SIG-M5 (cell line): ENCODE measurements at places on chromosomes 6 and 20.
A peak's percentile ranks its signal among the peaks of the same experiment; 100 is the strongest.

DNA sequence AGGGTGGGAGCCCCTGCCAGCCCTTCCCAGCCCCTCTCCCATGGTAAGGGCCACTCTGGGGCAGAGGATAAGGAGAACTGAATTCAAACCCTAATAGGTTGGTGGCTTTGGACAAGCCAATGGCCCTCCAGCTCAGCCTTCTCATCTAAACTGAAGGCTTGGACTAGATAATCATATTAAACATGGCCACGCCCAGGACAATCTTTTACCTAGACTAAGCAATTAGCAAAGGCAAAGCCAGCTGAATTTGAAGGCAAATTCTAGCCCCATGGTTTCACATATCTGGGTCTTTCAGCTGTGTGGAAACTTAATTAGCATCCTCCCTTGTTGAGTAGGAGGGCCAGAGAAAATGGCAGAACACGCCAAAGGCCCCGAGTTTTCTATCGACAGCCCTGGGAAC, 10.7 kb downstream of the SLC22A23 start:
- DNase-seq = no peak

DNA sequence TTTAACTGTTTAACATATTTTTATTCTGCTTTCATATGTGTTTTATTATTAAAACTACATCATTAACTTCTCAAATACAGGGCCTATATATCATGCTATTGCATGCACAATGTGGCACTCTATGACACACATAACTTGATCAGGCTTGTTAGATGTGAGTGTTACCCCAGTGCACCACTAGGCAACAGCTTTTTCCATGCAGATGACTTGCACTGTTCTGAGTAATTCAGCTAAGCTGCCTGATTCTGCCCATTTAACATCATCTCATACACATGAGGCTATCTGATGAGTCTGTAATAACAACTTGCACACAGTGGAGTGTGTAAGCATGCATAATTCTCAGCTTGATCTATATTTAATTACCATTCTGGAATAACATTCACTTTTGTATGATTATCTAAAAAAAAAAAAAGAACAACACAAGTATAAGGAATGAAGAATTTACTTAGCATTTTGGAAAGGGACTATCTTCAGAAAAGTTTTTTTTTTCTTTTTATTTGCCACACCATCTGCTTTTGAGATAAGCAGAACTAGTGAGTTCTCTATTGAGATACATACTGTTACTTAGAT, 83.1 kb downstream of the GRM1 start:
- DNase-seq = no peak

- no peak for DNase-seq
These were observed 51.0 kb upstream of the HIVEP1 start for GRCh38 chr6:11960909-11961779.

DNA sequence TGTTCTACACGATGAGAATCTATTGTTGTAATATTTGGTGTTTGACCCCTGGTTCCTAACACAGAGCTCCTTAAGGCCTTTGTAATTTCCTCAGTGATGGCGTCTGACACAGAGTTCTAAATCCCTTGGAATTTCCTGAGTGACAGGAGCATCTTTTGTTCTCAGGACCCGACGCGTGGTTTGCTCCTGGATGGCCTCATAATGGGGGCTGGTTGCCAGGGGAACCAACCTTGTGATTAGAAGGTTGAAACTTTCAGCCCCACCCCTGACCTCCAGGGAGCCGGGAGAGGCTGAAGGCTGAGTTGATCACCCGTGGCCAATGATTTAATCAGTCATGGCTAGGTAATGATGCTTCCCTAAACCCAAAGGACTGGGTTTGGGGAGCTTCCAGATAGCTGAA, 20.5 kb upstream of the ZNF133 start:
- DNase-seq = no peak

- DNase-seq = peak; percentile 58
These were observed 21.0 kb upstream of the IFNGR1 start for GRCh38 chr6:137240168-137240567.

DNA sequence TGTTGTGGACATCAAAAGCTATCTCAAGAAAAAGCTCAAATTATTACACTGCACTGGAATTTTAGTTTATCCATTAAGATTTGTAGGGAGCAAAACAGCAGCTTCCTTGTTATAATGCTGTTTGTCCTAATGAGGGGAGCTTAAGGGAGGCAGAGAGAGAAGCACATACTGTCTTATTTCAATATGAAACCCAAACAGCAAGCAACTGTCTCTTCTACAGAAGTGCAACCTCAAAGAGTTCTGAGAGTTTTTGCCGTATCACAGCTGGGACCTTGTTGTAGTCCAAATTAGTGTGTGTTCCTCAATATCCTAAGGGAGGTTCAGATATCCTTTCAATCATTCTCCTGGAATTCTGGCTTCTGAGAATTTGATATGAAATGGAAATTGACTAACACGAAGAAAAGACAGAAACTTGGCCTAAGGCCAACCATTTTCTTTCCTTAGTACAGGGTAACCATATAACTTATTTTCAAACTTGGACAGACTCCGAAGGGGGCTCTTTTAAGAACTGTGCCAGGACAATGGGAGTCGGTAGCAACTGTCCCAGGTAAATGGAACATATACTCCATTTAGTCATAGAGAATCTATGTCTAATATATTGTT, 149.3 kb upstream of the CCN2 start:
- DNase-seq = no peak

DNA sequence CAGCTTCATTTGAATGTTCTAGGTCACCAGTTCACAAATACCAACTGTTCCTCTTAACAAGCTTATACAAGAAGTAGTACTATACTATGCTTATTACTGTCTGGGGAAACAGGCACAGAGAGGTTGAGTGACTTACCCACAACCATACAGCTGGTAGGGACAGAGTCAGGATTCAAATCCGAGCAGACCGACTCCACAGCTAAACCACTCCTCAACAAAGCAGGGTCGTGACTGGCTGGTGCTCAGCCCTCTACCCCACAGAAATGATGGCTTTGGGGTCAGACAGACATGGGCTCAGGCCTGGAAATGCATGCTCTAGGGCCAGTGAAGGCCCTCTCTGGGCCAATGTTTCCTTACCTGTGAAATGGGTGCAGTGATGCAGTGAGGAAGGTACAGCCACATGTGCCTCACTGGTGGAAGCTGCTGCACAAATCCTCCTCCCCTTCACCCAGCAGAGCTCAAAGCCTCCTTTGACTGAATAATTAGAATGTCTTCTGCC, 63.6 kb downstream of the MRPL14 start:
- no peak for DNase-seq

GRCh38 chr6:21845439-21846140, 252.0 kb downstream of the SOX4 start:
- no peak for DNase-seq

DNA sequence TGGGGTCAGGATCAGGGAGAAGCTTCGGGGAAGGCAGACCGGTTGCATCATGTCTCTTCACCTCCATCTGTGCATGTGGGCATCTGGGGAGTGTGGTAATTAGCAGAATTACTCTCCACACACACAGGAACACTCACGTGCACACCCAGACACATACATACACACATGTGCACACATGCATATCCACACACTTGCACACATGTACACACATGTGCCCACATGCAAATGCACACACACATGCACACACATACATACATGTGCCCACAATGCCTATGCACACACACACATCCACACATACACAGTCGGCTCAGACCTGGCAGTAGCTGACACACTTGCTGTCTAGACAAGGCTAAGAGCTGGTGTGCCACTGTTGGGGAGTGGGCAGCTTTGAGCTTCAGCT, 212.3 kb upstream of the PMEPA1 start:
- DNase-seq = no peak

DNA sequence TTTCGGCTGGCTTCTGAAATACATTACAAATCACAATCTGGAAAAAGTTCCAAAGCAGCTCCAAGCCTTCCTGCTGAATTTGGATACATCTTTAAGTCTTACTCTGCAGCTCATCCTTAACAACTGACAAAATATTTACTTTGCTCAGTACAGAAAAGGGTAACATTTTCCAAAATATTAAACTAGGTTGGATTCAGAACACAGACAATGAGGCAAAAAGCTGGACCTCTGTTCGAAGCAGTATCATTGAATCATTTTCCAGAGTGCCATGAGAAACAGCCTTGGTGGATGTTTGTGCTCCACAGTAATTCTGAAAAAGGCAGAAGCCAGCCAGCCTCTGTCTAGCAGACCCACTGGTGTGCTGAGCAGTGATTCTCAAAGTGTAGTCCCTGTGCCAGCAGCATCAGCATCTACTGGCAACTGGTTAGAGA, 162.1 kb downstream of the AIG1 start:
- DNase-seq = no peak

- no peak for DNase-seq
These were observed 347.0 kb downstream of the QKI start for GRCh38 chr6:163761481-163761880.

DNA sequence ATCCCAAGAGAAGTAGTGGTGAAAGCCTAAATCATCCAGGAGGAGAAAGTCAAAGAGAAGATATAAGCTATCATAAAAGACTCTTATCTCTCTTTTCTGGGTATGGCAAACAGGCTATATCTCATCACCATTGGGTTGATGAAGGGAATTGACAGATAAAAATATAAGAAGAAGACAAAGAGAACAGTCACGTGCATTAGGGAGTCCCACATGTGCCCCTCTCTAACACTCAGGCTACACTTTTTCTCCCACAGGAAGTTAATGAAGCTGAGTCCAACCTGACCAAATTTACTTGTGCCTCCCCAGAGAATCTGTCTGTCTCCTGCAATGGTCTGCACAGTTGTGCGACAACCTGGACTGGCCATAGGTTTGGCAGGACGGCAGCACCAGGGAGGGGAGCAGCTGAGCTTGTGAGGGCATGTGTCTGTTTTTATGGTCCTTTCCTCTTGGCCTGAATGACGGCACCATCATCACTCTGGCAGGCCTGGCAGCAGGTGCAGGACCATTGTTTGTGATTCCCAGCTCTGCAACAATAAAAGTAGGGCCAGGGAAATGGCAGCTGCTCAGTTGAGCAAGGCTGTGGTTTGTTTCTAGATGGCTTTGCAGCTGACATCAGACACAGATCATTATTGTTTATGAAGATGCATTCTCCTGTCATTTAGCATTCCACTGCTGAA, 144.5 kb upstream of the MCHR2 start:
- DNase-seq = no peak
